ENCODE measurements at places on chromosomes 5 and 9.
A peak's percentile ranks its signal among the peaks of the same experiment; 100 is the strongest.

DNA sequence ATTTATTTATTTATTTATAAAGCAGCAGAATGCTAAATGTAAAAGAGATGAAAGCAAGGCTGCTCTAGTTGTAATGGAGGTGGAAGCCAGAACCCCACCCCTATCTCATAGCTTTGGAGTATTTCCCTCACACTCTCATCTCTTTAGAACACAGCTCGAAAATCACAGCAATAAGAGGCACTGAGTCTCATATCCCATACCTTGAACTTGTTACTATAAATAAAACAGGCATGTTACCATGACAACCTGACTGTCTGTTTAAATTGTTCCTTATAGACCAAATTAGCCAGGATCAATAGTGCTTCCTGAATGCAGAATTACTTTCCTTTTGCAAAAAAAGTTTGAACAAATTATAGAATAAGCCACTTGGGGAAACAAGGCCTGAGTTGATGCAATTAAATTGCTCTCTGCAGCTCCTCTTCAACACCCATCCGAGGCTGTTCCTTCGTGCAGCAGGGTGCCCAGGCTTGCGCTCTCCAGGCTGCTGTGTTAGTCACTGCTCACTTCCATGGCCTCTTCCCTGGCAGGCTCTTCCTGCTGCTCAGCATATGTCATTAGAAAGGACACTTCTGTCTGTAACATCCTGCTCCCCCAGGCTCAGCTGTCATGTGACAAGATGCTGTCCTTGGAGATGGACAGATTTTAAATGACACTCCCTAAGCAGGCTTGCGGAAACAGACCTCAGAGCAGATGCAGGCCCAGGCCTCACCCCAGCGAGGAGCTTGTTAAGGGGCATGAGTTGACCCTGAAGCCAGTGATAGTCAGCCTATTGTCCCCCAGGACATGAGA is 120.2 kb downstream of the CARTPT start:
- no peak for DNase-seq

DNA sequence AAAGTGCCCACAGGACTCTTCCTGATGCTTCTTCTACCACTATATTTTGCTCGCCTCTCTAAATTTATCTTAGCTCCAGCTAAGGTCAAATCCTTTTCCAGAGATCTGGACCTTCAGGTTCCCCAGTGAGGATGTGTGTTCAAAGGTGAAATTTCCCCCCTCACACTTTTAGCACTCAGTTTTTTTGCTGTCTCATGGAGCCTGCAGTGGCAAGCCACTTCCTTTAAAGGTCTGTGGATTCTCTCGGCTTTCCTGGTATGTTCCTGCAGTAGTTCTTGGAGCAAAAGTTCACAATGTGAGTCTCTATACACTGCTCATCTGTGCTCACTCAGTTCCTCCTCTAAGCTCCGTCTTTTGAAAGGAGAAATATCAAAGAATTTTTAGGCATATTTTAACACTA is 181.4 kb downstream of the LURAP1L start:
- no peak for DNase-seq

GRCh38 chr5:175516933-175517823 is 38.8 kb downstream of the SFXN1 start:
- no peak for DNase-seq

GRCh38 chr9:115855458-115856133 is 298.0 kb upstream of the PAPPA start:
- DNase-seq = no peak

- peak; percentile 46 for DNase-seq
These were observed 726.5 kb upstream of the RIOK2 start for GRCh38 chr5:97909541-97909940.

DNA sequence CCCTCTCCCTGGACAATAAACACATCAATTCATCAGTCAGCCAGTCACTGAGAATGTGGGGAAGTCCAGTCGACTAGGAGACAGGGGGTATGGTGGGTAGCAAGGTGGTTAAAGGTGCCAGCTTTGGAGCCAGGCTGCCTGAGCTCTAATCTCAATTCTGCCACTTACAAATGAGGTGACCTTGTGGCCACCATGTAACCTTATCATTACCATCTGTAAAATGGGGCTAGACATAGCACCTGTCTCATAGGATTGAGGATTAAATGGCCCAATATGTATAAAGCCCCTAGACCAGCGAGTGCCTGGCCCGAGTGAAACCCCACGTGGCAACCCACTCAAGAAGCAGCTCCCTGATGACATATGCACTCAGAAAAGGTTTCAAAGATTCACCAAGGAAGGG is 73.3 kb upstream of the TBC1D2 start:
- no peak for DNase-seq

- DNase-seq = no peak
These were observed 1.7 kb downstream of the FST start for GRCh38 chr5:53481887-53482716.

GRCh38 chr5:51958473-51958872 is 575.2 kb downstream of the ISL1 start:
- no peak for DNase-seq

DNA sequence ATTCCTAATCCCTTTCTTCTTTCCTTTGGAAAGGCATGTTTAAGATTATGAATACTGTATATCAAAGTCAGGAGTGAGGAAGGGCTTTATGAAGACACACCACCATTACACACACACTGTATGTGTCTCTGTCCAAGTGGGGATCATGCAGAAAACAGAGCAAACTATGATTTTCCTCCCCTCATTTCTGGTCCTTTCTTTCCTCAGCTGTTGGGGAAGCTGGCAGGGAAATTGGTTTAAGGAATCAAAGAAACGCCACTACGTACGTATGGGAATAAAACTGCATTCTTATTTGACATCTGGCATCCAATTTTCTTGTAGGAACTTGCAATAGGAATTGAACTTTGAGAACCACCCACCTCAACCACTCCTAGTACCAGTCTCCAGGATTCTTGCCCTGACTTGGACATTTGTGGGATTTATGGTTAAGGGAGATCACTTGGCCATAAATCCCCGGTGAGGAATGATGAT is 125.8 kb downstream of the PDE4D start:
- peak; percentile 96 for DNase-seq

- DNase-seq = no peak
These were observed 182.8 kb downstream of the GDNF start for GRCh38 chr5:37657046-37657445.

GRCh38 chr9:131963072-131964030 is 116.3 kb downstream of the MED27 start:
- DNase-seq = no peak

GRCh38 chr5:148511810-148512347 is 128.1 kb downstream of the FBXO38 start:
- no peak for DNase-seq

DNA sequence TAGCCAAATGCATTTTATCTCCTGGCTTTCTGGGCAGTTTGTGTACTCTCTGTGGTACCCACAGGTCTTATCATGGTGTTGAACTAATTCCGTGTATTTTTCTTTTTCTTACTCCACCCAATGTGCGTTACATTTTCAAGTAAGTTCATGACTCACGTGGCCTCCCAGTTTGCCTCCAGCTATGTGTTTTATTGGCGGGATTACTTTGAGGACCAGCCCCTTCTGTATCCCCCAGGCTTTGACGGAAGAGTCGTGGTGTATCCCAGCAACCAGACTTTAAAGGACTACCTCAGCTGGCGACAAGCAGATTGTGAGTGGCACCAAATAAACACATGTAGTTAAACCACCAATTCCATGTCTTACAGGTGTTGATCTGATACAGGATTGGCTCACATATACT is 3.2 kb downstream of the THG1L start:
- DNase-seq = no peak

DNA sequence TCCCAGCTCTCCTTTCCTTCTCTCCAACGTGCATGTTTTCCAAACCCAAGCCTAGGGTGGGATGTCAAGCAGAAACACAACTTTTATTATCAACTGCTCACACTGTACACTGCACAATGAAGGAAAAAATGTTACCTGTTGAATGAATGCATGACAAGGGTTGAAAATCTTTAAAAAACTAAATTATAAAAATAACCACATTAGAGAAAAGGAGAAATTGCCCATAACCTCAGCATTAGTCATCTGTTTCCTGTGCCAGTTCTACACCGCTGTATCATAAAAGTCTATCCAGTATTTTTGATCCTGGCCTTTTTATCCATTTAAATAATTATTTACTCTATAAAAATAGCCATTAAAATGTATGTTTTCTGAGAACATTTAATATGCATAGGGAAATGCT is 101.1 kb downstream of the APBA1 start:
- DNase-seq = no peak

GRCh38 chr5:39053189-39053588 is 21.0 kb downstream of the RICTOR start:
- no peak for DNase-seq

DNA sequence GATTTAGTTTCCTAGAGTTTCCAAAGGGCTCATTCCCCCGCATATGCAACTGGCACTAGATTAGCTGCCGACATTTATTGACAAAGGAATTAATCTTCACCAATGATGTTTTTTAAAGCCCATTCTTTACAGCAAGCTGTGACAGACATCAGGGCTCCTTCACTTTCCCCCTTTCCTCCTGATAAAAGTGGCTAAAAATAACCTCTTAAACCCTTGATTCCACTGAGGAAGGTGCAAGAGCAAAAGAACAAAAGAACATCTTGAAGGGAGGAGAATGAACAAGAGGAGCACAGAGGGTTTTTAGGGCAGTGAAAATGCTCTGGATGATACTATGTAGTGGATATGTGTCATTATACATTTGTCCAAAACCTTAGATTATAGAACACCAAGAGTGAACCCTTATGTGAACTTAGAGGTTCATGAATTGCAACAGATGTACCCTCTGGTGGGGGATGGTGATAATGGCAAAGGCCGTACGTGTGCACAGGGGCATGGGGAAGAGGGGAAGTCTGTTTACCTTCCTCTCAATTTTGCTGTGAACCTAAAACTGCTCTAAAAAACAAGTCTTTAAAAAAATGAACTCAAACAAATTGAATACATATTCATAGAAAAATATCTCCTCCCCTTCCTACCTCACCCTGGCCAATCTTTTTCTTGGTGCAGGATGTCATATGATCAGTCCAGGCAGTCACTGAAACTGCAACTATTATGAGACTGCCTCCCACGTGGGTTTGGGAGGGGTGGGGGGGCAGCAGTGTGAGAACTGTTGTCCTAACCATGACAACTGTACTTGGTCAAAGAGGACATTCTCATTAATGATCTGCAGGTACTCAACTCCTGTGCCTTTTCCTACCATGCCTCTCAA is 83.0 kb downstream of the MARCHF3 start:
- no peak for DNase-seq

DNA sequence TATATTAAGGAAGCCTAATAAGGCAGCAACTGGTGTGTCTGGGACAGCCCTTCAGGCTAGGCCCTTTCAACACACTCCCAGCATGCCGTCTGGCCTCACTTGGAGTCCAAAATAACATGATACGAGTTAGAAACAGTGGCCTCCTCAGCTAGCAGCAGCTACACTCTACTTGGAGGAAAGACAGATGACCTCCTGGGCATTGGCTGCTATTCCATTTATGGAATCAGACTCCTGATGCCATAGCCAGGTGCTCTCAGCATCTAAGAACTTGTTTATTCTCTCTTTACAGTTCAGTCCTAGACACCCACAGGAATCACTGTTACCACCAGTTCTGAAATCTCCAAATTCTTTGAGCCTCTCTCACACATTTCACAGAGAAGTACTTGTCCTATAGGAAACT is 31.8 kb downstream of the RUSC2 start:
- no peak for DNase-seq

- no peak for DNase-seq
These were observed 147.0 kb upstream of the ZNF366 start for GRCh38 chr5:72654231-72654630.

DNA sequence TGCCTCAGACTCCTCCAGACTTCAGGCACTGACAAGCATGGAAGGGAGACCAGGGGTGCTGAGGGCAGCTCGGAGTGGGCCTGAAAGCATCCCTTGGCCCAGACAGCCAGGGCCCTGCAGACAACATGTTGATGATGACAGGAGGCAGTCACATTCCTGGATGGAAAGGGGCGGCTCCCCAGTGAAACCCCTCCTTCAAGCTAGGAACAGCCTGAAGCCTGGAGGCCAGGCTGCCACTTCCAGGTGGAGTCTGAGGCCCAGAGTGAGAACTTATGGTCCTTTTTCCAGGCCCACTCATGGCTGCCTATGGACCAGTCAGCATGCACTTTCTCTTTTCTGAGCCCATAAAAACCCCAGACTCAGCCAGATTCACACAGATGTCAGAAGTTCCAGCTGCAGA is 104.2 kb upstream of the HCN1 start:
- no peak for DNase-seq

- DNase-seq = no peak
These were observed 9.5 kb downstream of the GRK6 start for GRCh38 chr5:177435847-177436536.

- no peak for DNase-seq
These were observed 64.5 kb downstream of the ENTREP1 start for GRCh38 chr9:69389437-69389995.

- no peak for DNase-seq
These were observed 40.7 kb downstream of the SPTAN1 start for GRCh38 chr9:128593039-128593438.

DNA sequence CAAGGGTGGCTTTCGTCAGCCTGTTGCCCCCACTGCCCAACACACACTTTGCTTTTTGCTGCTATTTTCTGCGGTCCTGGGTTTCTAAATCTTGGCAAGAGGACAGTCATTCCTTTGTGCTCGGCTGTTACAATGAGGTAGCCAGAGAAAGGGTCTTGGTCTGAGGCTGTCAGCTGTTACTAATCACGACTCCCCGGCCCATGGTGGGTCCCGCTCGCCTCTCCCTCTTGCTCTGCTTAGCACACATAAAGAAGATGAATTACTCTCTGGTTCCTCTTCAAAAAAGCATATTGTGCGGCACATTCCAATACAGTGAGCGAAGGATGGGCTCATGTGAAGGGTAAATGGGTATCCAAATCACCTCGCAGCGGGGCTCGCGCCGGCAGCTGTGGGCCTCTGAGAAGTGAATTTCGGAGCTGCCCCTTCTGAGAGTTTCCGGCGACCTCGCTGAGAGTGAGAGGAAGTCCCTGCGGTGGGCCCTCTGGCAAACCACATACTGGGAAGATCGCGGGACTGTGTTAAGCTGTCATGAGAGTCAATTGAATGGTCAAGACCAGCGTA is 56.0 kb downstream of the SLC1A3 start:
- DNase-seq = no peak

DNA sequence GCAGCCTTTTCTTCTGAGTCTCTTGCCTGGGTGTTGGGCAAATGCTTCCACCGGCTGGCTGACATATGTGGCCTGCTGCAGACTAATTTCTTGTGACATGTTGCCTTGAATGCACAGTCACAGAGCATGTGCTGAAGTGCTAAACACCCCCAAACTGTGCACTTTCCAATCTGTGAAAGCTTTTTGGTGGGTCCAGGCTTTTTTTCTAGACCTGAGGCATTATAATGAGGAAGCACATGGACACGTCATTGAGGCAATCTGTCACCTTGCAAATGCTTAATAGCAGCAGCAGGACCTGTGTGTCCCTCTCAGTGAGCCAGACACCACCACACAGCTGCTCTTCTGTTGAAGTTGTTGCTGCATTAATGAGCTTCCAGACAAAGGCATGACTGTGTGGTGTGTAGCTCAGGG is 274.7 kb downstream of the ELAVL2 start:
- DNase-seq = no peak

GRCh38 chr9:122354536-122355199 is 16.2 kb upstream of the PTGS1 start:
- DNase-seq = no peak
